A549 treated with AZD2906 at 1 μM for 4 hours (cell line): ENCODE measurements at places on chromosomes 4 and X. TPM values are rescaled to one million over a fixed set of nuclear protein-coding genes. Genes with fewer than 3 reads are reported as not detected.

LANCL3 gene
- 0.01 to 0.03 TPM (median 0.02 TPM) in 4 of 5 replicates, not detected in the other for total RNA-seq

MAGED4 gene
- total RNA-seq: 4.9 to 10.0 TPM (median 8.0 TPM) in 5 replicates

FMR1NB gene
- total RNA-seq: not detected in 5 replicates

SPCS3 gene
- total RNA-seq: 30.9 to 36.8 TPM (median 34.3 TPM) in 5 replicates

SSX2B gene
- total RNA-seq: not detected in 5 replicates

MAGEC3 gene
- not detected in 5 replicates for total RNA-seq

CPEB2 gene
- total RNA-seq: 6.1 to 7.9 TPM (median 6.9 TPM) in 5 replicates

SPIN3 gene
- 5.1 to 6.3 TPM (median 5.8 TPM) in 5 replicates for total RNA-seq

EGF gene
- 0.09 to 0.41 TPM (median 0.29 TPM) in 5 replicates for total RNA-seq

DUX4 gene
- not detected in 5 replicates for total RNA-seq

HTN3 gene
- not detected in 5 replicates for total RNA-seq

CRLF2 gene
- 0.56 to 1.4 TPM (median 0.87 TPM) in 5 replicates for total RNA-seq

STS gene
- total RNA-seq: 1.7 to 2.4 TPM (median 1.8 TPM) in 5 replicates

PLP1 gene
- total RNA-seq: 0.05 TPM in 1 of 5 replicates, not detected in the others

TLR7 gene
- not detected in 5 replicates for total RNA-seq

CXCL3 gene
- total RNA-seq: 3.2 to 4.4 TPM (median 3.3 TPM) in 5 replicates

PASD1 gene
- total RNA-seq: not detected in 5 replicates

ASMTL gene
- 18.5 to 20.7 TPM (median 20.2 TPM) in 5 replicates for total RNA-seq

POU3F4 gene
- total RNA-seq: not detected in 5 replicates

PRRG3 gene
- not detected in 5 replicates for total RNA-seq
